ENCODE measurements at places on chromosomes 1 and 21.

DNA sequence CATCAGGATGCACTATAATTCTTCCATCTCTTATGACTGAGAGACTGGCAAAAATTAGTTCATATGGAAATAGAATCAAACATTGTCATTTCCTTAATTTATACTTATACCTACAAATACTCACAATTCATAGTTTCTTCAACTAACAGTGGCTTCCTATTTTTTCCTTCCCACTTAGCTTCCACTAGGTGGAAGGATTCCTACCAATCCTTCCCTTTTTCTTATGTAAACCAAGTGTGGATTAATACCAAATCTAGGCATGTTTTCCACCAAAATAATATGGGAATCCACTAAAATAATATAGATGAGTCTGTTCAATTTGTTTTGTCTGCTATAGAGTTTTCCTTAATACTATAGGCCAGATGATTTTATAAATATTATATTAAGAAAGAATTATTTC is 1537.1 kb downstream of the PLA2G4A start:
- no peak for DNase-seq

- DNase-seq, result peak; percentile 48
Measured at GRCh38 chr1:151612501-151613281, 841 bp downstream of the SNX27 start.

DNA sequence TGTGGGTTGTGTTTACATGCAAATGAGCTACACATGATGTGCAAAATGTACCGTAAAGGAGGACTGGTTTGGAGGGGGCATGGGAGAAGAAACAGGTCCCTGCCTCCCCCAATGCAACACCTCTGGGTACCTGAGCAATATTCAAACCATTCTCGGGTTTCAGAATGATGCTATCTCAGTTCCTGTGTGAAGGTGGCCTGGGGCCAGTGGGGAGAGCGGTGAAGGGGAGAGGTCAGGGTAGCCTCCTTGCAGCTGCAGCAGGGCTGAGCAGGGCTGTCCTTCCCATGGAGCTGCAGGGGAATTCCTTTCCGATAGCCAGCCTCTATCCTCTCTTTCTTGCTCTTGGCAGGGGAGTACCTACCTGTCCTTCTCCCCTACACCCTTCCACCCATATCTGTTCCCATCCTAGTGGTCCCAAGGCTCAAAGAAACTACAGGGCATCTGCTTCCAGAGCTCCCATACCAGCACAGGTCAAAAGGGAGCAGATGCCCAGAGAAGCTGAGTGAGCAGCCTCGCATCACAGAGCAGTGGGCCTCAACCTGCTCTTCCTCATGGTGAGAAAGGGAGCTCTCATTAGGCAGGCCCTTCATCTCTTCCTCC is 11.9 kb downstream of the MEF2D start:
- DNase-seq, result no peak

GRCh38 chr1:30904191-30904961 is 4.2 kb downstream of the SDC3 start:
- no peak for DNase-seq

- DNase-seq, result no peak
Measured at GRCh38 chr1:101026430-101026788, 825 bp upstream of the DPH5 start.

DNA sequence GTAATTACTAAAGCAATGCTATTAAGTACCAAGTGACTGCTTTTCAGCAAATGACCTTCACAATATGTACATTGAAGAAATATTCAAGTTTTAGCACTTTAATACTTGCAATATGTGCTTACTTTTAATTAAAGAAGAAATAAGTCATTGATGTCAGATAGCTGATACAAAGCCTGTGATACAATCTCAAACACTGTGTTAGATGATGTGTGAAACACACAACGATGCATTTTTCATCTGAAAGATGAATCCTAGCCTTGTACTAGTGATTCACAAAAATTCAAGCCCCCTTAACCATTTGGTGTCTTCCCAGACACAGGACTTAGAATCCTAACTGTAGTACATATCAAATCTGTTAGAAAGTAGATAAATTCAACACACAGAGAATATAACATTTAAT is 724.1 kb upstream of the ADAMTS5 start:
- no peak for DNase-seq

DNA sequence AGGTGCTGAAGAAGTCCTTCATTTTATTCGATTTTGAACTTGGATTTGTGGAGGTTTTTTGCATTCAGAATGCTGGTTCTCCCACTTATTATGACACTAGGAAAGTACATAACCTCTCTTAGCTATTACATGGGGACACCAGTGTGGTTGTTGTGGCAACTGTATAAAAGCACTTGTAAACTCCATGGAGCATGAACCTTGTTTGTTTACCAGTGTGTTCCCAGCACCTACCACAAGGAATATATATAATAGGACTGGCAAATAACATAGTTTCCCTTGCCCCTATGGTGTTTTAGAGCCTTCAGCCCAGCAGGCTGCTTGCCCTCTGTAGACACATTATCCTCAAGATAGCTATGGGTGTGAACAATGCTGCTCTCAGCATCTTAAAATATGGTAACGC is 43.1 kb downstream of the RASSF5 start:
- no peak for DNase-seq

DNA sequence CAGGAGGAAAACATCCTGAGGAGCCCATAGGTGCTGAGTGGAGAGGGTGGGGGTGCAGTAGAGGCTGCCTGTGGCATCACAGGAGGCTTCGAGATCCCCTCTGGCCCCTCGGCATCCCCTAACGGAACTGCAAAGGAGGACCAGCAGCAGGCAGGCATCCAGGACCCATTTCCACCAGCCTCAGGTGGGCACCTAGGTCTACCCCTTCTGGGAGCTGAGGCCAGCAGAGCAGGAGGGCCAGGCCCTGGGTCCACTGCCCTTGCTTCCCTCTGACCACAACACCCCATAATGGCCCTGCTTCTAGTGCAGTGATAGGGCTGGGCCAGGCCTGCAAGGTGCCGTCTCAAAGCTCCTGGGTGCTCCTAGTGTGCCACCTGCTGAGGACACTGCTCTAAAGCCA is 723.0 kb downstream of the PTPRU start:
- DNase-seq, result no peak

GRCh38 chr1:187038784-187039183 is 210.0 kb downstream of the PLA2G4A start:
- no peak for DNase-seq

GRCh38 chr1:79129914-79130313 is 123.4 kb upstream of the ADGRL4 start:
- no peak for DNase-seq

- DNase-seq, result peak; percentile 73
Measured at GRCh38 chr1:205229399-205229871, 1.7 kb downstream of the TMCC2 start.

DNA sequence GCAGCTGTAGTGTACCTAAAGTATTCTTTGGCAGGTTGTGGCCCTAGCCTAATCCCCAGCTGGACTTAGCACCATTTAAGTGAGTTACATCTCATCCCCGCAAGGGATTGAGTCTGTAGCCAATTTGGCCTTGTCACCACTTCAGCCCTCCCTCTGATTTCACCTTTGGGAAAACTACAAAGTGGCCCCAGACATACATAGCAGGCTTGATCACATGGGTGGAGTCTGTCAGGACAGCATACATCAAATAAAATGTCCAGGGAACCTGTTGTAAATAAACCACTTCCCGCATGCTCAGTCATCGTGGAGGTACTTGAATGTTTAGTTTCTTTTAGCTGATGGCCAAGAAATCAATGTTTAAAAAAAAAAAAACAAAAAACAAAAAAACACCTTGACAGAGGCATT is 142.5 kb downstream of the DHRS3 start:
- DNase-seq, result no peak

- no peak for DNase-seq
Measured at GRCh38 chr1:5448486-5448885, 543.7 kb downstream of the NPHP4 start.

DNA sequence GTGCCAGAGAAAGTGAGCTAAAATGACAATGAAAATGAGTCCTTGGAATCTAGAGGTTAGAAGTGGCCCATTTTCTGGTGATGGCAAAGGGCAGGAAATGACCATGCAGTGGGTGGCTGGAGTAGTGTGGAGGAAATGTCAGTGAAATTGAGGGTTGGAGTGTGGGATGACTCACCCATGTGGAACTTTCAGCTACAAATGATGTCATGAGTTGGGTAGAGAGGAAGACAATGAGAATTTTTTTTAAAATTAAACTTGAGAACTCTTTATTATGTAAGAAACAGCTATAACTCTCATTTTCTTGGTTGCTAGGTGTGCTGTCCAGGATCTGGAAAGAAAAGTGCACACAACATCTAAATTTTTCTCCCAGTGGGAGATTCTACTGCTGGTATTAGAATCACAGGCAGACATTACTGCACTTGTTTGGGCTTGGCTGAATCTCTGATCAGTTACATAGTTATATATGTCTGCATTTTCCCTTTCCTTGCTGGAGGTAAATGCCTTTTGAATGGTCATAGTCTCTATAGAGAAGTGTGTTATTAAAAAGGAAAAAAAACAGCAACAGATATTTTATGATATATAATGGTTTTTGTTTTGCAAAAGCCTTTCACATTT is 56.8 kb upstream of the GNG12 start:
- DNase-seq, result peak; percentile 83

DNA sequence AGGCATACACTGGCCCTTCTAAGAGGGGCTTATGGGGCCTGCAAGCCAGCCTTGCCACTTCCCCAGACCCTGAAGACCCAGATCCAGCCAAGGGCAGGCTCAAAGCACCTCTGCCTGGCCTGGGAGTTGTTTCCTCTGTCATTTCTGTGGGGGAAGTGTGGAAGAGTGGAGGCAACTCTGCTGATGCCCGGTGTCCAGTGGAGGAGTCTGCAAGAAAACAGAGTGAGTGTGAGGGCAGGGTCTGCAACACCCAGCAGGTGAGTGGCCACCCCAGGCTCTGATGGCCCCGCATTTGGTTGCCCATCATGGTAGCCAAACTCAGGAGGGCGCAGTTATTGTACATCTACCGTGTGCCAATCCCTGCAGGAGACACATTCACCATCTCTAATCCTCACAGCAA is 8.4 kb downstream of the CLEC20A start:
- no peak for DNase-seq

DNA sequence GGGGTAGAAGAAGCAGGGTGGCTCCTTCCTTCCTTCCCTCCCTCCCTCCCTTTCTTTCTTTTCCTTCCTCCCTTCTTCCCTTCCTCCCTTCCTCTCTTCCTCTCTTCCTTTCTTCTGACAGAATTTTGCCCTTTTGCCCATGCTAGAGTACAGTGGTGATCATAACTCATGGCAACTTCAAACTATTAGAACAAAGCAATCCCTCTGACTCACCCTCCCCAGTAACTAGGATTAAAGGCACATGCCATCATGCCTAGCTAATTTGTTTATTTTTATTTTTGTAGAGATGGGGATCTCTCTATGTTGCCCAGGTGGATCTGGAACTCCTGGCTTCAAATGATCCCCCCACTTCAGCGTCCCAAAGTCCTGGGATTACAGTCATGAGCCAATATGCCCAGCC is 10.0 kb upstream of the RPE65 start:
- DNase-seq, result no peak

DNA sequence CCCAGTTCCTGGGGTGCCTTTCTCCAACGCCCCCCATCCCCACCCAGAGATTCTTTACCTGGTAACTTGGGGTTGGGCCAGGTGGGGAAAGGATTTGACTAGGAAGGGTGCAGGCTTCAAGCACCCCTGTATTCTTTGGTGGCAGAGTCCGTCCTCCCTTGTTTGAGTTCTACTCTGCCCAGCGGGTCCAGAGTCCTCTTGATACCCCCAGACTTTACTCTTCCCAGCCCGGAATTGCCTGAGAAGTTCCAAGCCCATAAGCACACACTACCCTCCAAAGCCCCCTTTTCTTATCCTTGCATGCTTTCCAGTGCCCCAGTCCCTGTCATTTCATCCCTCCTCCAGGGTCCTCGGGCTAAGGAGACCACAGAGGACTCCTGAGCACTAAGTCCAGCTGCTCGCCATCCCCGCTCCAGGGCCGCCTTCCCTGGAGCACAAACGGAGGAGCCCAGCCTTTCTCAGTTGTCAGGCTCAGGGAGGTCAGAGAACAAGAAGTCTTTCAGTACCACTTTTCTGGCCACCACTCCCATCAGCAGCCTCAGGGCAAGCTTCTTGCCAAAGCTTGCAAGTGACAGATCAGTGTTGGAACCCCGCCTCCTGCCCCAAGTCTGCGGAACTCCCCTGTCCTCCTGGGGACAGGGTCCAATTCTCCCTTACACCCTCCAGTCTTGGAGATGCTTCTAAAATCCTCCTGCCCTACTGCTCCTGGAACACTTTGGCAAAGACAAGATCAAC is 12.2 kb downstream of the SLC45A3 start:
- no peak for DNase-seq

DNA sequence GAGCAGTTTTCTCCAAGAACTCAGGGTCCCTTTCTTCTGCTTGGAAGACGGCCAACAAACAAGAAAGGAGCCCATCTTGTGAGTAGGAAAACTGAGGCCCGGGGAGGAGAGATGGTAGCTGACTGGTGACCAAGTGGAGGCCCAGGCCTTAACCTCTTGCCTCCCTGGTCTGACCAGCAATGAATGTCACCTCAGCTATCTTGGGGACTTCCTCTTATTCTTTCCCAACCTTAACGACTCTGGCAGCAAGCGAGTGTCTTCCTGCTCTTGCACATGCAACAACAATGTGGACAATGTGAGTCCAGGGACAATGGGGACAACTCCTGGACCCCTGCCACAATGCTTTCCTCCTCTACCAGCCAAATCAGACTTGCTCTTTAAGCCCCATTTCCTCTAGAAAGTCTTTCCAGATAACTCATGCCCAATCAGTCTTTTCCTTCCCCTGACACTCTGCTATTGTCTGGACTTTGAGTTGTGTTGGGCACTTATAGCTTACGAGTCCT is 12.6 kb downstream of the HSPG2 start:
- no peak for DNase-seq

GRCh38 chr1:20080441-20081352 is 10.7 kb downstream of the PLA2G5 start:
- DNase-seq, result no peak

- DNase-seq, result no peak
Measured at GRCh38 chr1:227197064-227197463, 121.2 kb downstream of the CDC42BPA start.

DNA sequence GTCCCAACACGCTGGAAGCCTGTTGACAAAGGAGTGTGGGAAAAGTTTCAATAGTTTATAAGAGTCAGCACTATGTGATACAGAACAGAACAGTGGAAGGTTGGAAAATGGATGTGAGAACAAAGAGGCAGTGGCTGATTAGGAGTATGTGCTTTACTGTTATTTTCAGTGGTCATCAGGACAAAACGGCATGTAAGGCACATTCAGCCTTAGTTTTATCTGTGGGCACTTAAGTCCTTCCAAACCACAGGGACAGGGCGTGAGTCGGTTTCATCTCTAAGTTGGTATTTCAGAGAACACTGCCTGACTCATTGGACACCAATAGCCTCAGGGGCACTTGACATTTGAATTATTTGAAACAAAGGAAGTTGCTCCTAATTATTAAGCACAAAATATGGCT is 306.9 kb downstream of the ASTN1 start:
- no peak for DNase-seq

Measured in GM03348 (cell line).